PC-3 (cell line): ENCODE measurements at places on chromosomes 16 and 17. TPM values are rescaled to one million over a fixed set of nuclear protein-coding genes. Genes with fewer than 3 reads are reported as not detected.

- no peak for DNase-seq
Observed at GRCh38 chr16:86337138-86337537, 173.2 kb upstream of the FOXF1 start.

- no peak for DNase-seq
Observed at GRCh38 chr16:89472711-89473075, 17.7 kb downstream of the ANKRD11 start.

GRCh38 chr17:17545031-17545820 is 46.3 kb downstream of the PEMT start:
- no peak for DNase-seq

DNA sequence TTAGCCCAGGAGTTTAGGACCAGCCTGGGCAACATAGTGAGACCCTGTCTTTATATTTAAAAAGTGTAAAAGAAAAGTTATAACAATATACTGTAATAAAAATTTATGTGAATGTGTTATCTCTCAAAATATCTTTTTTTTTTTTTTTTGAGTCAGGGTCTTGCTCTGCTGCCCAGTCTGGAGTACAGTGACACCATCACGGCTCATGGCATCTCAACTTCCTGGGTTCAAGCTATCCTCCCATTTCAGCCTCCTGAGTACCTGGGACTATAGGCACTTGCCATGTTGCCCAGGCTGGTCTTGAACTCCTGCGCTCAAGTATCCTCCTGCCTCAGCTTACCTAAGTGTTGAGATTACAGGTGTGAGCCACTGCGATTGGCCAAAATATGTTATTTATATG is 45.5 kb upstream of the SLC25A19 start:
- no peak for DNase-seq

GRCh38 chr16:56779906-56780305 is 50.0 kb downstream of the NUP93 start:
- DNase-seq = no peak

DNA sequence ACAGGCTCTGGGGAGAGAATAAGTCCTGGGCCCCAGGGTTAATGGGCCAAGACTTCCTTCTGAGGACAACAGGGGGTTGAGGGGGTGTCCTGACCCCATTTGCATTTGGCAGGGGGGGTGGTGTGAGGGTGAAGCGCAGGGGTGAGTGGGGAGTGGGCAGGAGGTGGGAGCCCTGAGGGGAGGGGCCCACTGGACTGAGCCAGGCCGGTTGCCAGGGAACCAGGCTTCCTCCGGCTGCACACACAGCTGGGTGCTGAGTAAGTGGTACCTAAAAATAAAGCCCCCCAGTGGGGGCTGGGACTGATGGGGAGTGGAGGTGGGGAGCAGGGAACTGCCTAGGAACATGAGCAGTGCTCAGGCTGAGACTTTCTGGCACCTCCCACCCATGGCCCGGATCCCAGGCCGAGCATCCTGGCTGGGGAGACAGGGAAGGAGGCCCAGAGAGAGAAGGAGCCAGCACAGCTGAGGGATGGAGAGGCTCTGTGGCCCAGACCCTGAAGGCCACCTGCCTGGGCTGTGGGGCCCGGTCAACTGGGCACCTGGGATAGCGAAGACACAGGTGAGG is 7.5 kb upstream of the RASD1 start:
- DNase-seq = no peak

GRCh38 chr17:60156746-60157145 is 7.0 kb downstream of the CA4 start:
- no peak for DNase-seq

DNA sequence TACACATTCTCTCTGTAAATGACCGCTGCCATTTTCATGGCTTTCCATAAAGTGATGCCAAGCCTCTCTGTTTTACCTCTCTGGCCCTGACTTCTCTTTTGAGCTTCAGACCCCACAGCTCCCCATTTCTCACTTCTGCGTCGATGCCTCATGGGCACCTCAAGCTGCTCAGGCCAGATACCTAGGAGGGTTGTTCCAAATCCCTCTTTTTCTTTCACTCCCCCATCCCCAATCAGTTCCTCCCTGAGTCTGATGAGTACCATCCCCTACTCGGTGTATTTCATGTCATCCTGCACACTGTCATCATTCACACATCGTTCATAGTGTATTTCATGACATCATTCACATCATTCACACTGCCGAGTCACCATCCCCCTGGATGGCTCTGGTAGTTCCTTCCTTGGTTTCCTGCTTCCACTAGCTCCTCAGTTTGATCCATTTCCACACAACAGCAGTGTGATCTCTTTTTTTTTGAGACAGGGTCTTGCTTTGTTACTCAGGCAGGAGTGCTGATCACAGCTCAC is 43.1 kb downstream of the NTN1 start:
- no peak for DNase-seq

ELAC2 gene
- total RNA-seq = 270 and 290 TPM in 2 replicates

BCO1 gene
- not detected in 2 replicates for total RNA-seq

HOXB1 gene
- total RNA-seq = not detected in 2 replicates

GPR142 gene
- not detected in 2 replicates for total RNA-seq

SLC22A31 gene
- total RNA-seq = 5.6 and 8.4 TPM in 2 replicates
